ENCODE measurements at places on chromosomes 3 and 15.

GRCh38 chr3:77449459-77450350 is 409.8 kb downstream of the ROBO2 start:
- no peak overlapping the region for H3K4me3 ChIP-seq
- no peaks in the 10 kb centered on the region for H3K36me3 ChIP-seq
- H3K27me3 ChIP-seq: no peaks in the 10 kb centered on the region

- no peaks in the 10 kb centered on the region for H3K4me1 ChIP-seq
- no peaks in the 10 kb centered on the region for H3K36me3 ChIP-seq
- no peak overlapping the region for H3K4me3 ChIP-seq
- no peak overlapping the region for H3K27ac ChIP-seq
- DNase-seq: no peak
Observed at GRCh38 chr3:75001330-75001729, 386.9 kb upstream of the CNTN3 start.

- no peak for DNase-seq
- peaks cover 4% of the 10 kb centered on the region for H3K4me1 ChIP-seq
- no peaks in the 10 kb centered on the region for H3K36me3 ChIP-seq
- H3K27ac ChIP-seq: no peak overlapping the region
- H3K4me3 ChIP-seq: no peak overlapping the region
Observed at GRCh38 chr15:90322538-90322937, 29.5 kb upstream of the ZNF774 start.

GRCh38 chr15:75483961-75484360 is 32.5 kb upstream of the SIN3A start:
- H3K4me3 ChIP-seq: no peak overlapping the region
- H3K4me1 ChIP-seq: no peaks in the 10 kb centered on the region
- no peak overlapping the region for H3K27ac ChIP-seq
- H3K36me3 ChIP-seq: peaks cover 17% of the 10 kb centered on the region
- no peaks in the 10 kb centered on the region for H3K27me3 ChIP-seq

DNA sequence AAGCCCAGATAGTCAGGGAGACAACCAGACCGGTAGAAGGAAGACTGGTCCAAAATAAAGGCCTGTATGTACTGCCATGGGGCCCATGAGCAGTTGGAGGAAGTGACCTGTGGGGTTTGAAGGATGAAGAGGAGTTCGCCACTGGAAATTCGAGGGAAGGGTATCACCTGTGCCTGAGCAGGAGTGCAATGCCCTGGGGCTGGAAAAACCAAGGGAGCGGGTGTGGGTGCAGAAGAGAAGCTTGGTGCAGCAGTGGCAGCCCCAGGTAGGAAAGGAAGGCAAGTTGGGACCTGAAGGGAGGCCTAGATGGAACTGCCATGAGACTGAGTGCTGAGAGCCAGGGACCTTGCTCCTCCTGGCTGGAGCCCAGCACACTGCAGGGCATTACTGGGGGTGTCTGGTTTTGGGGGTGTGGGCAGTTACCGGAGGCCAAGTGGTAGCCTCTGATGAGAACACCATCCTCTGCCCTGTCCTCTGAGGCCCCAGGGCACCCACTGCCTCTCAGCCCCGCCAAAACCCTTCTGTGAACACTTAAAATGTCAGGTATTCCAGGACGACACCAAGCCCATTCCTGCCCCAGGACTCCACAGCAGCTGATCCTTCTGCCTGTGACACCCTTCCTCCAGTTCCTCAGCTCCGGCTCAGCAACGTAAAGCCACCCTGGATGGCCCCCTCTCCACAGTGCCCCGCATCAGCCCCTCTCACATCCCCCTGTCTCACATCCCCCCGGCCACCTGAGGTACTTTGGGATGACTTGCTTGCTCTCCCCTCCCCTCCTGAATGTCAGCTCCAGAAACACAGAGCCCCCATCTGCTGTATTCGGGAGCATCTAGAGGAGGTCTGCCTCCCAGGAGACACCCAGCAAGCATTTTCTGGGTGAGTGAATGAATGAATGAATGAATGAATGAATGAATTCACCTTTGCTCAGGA is 42.9 kb downstream of the WNT7A start:
- no peaks in the 10 kb centered on the region for H3K27me3 ChIP-seq
- no peaks in the 10 kb centered on the region for H3K36me3 ChIP-seq
- H3K4me1 ChIP-seq: no peaks in the 10 kb centered on the region
- H3K4me3 ChIP-seq: no peak overlapping the region
- no peak for DNase-seq
- no peak overlapping the region for H3K27ac ChIP-seq

- H3K4me1 ChIP-seq: no peaks in the 10 kb centered on the region
- DNase-seq: no peak
- no peaks in the 10 kb centered on the region for H3K36me3 ChIP-seq
- H3K27me3 ChIP-seq: no peaks in the 10 kb centered on the region
- no peak overlapping the region for H3K4me3 ChIP-seq
Observed at GRCh38 chr3:52036222-52036694, 20.1 kb downstream of the DUSP7 start.

GRCh38 chr15:22933641-22934061 is 46.5 kb downstream of the CYFIP1 start:
- H3K27ac ChIP-seq: no peak overlapping the region
- H3K4me3 ChIP-seq: no peak overlapping the region
- H3K36me3 ChIP-seq: peaks cover 9% of the 10 kb centered on the region
- no peaks in the 10 kb centered on the region for H3K4me1 ChIP-seq
- H3K27me3 ChIP-seq: no peaks in the 10 kb centered on the region

- DNase-seq: no peak
- no peak overlapping the region for H3K27ac ChIP-seq
- H3K36me3 ChIP-seq: no peaks in the 10 kb centered on the region
- H3K4me3 ChIP-seq: peak overlapping the region; percentile 36
Observed at GRCh38 chr15:58981808-58982475, 5.5 kb upstream of the RNF111 start.

- DNase-seq: no peak
- no peaks in the 10 kb centered on the region for H3K36me3 ChIP-seq
- H3K27me3 ChIP-seq: no peaks in the 10 kb centered on the region
- no peaks in the 10 kb centered on the region for H3K4me1 ChIP-seq
- H3K27ac ChIP-seq: no peak overlapping the region
- H3K4me3 ChIP-seq: no peak overlapping the region
Observed at GRCh38 chr3:35594739-35595138, 44.6 kb upstream of the ARPP21 start.

- H3K27me3 ChIP-seq: peaks cover 5% of the 10 kb centered on the region
- H3K4me1 ChIP-seq: no peaks in the 10 kb centered on the region
- no peaks in the 10 kb centered on the region for H3K36me3 ChIP-seq
- no peak for DNase-seq
- H3K4me3 ChIP-seq: no peak overlapping the region
- no peak overlapping the region for H3K27ac ChIP-seq
Observed at GRCh38 chr3:40605960-40606359, 81.2 kb downstream of the ZNF621 start.

DNA sequence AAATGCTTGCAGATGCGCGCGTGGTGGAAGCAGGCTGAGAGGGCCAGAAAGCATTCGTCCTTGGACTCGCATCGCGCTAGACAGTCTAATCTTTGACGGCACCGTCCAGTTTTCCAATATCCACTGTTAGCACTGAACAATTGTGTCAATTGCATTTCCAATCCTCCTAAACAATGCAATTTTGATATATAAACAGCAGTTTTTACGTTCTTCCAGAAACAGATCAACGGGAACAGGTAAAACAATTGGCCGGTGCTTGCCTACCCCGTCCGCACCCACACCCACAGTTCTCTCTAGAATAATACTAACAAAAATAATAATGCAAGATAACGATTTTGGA is 17.2 kb downstream of the CPN2 start:
- no peaks in the 10 kb centered on the region for H3K36me3 ChIP-seq
- no peak overlapping the region for H3K4me3 ChIP-seq
- H3K27ac ChIP-seq: no peak overlapping the region
- DNase-seq: no peak
- H3K4me1 ChIP-seq: no peaks in the 10 kb centered on the region
- H3K27me3 ChIP-seq: peaks cover 9% of the 10 kb centered on the region

GRCh38 chr3:119324899-119325298 is 30.7 kb downstream of the ARHGAP31 start:
- H3K27me3 ChIP-seq: no peaks in the 10 kb centered on the region
- peaks cover 15% of the 10 kb centered on the region for H3K4me1 ChIP-seq
- no peak for DNase-seq
- H3K4me3 ChIP-seq: no peak overlapping the region
- H3K27ac ChIP-seq: no peak overlapping the region

- H3K4me3 ChIP-seq: peak overlapping the region; percentile 83
- peaks cover 15% of the 10 kb centered on the region for H3K4me1 ChIP-seq
- DNase-seq: no peak
Observed at GRCh38 chr3:169966951-169967915, 626 bp downstream of the SEC62 start.

DNA sequence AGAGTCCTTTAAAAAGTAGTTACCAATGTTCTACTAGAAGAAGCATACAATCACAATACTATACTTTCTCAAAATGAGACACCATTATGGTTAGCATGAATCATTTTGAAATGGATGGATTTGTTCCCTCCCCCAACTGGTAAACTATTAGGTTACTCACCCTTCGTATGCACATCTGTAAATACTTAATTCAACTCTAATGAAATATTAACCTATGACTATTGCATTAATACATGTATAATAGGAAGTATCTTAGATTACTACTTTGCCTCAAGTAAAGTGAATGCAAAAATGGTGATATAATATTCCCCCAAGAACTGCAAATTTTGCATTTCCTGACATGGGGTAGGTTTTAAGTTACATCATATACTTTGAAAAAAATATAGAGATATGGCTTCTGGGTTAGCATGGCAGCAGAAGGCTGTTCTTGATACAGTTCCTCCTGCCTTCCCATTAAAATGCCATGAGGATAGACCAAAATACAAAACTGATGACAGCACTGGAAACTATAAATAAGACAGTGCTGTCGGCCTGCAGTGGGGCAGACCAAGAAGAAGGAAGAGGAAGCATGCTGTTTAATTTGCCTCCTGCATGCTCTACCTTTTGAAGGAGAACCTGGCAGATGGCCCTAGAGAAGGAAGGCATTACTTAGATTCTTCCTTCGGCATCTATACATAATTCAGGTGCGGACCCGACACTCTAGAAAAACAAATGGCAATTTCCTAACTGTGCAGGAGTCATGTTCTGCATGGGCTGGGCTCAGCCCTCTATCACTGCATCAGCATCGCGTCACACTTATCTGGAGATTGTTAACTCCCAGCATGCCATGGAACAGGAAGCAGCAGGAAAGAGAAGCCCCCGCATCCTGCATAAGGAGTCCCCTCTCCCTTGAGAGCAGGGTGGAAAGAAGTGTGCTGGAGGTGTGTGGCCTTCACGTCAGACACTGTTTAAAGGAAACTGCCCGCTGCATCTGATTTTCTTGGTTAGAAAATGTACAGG is 41.8 kb upstream of the NEO1 start:
- H3K36me3 ChIP-seq: no peaks in the 10 kb centered on the region
- H3K4me1 ChIP-seq: no peaks in the 10 kb centered on the region
- H3K4me3 ChIP-seq: no peak overlapping the region
- no peak overlapping the region for H3K27ac ChIP-seq

- no peaks in the 10 kb centered on the region for H3K4me1 ChIP-seq
- H3K27me3 ChIP-seq: no peaks in the 10 kb centered on the region
- H3K36me3 ChIP-seq: no peaks in the 10 kb centered on the region
- no peak for DNase-seq
- no peak overlapping the region for H3K27ac ChIP-seq
Observed at GRCh38 chr3:114872588-114872987, 274.5 kb downstream of the ZBTB20 start.

- H3K27me3 ChIP-seq: no peaks in the 10 kb centered on the region
- no peaks in the 10 kb centered on the region for H3K36me3 ChIP-seq
Observed at GRCh38 chr3:100068826-100069225, 45.5 kb downstream of the FILIP1L start.

DNA sequence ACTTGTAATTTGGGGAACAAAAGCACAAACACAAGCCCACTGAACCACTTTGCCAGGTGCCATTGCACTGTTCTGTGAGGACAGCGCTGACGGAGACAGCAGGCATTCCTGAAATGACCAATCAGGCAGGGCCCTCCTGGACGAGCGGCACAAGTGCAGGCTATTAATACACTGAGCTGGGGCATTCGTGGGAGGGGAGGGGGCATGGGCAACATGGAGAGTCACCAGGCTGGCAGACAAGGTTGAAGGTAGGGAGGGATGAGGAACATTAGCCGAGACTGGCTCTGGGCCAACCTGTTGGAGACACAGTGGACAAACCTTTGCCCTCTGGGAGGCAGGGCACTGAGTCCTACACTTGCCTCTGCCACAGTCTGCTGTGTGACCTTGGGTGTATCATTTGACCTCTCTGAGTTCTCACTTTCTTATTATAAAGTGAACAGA is 45.6 kb downstream of the NOX5 start:
- H3K27ac ChIP-seq: no peak overlapping the region
- H3K4me3 ChIP-seq: no peak overlapping the region
- DNase-seq: no peak
- no peaks in the 10 kb centered on the region for H3K27me3 ChIP-seq

DNA sequence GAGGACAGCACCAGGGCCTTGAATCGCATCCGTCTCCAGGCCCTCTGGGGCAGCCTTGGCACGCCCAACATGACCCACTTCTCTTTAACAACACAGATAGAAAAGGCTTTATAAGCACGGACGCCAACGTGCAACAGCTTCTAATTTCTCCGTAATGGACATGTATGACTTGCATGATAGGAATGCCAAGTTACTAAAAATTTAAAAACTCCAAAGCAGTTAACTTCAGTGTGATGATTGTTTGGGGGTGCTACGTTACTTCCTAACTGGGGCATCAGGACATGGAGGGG is 30.9 kb upstream of the SNRPA1 start:
- no peak overlapping the region for H3K27ac ChIP-seq
- peaks cover 4% of the 10 kb centered on the region for H3K4me1 ChIP-seq
- no peak overlapping the region for H3K4me3 ChIP-seq
- no peaks in the 10 kb centered on the region for H3K27me3 ChIP-seq
- DNase-seq: no peak
- no peaks in the 10 kb centered on the region for H3K36me3 ChIP-seq

DNA sequence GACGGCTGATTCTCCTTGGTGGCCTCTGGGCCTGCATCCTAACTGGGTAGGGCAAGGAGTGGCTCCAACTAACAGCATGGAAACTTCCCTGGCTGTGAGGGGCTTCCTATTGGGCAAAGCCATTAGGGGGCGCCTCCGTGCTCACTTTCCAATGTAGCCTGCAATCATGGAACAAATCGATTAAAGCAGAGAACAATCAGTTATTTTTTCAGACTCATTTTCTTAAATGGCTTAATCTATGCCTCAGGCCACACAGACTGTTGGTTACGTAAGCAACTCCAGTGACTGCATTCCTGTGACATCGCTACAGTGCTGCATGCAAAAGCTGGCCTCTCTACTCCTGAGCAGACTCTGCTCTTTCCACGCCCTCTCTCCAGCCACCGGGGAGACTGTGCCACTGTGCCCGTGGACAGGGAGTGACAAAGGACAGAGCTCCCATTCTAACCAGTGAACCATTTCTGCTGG is 278.9 kb downstream of the KLF13 start:
- no peaks in the 10 kb centered on the region for H3K27me3 ChIP-seq
- H3K4me3 ChIP-seq: no peak overlapping the region
- DNase-seq: no peak
- no peaks in the 10 kb centered on the region for H3K4me1 ChIP-seq
- no peak overlapping the region for H3K27ac ChIP-seq
- no peaks in the 10 kb centered on the region for H3K36me3 ChIP-seq

DNA sequence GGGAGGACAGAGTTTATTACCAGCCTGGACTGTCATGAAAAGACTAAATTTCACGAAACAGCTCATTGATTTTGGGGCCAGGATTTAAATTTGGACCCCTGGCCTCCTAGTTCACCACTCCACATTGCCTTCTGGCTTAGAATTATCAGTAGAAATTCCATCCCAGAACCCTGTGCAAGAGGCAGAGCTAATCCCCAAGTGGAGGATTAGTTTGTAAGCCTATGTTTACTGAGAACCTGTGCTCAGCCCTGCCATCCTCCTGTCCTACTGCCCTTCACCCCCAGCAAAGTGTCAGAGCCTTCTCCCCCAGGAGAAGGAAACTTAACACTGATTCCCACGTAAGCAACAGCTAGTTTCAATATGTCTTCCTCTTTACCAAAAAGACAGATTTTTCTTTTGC is 99.4 kb downstream of the SST start:
- no peak overlapping the region for H3K27ac ChIP-seq
- no peak overlapping the region for H3K4me3 ChIP-seq
